ENCODE measurements at places on chromosomes 5 and 9.
A peak's percentile ranks its signal among the peaks of the same experiment; 100 is the strongest.

- no peak for DNase-seq
Observed at GRCh38 chr5:95803271-95804148, 19.0 kb downstream of the GLRX start.

- DNase-seq = peak; percentile 21
Observed at GRCh38 chr5:1793301-1793740, 6.3 kb downstream of the MRPL36 start.

GRCh38 chr5:81408496-81408895 lies 14.6 kb upstream of the ACOT12 start:
- no peak for DNase-seq

DNA sequence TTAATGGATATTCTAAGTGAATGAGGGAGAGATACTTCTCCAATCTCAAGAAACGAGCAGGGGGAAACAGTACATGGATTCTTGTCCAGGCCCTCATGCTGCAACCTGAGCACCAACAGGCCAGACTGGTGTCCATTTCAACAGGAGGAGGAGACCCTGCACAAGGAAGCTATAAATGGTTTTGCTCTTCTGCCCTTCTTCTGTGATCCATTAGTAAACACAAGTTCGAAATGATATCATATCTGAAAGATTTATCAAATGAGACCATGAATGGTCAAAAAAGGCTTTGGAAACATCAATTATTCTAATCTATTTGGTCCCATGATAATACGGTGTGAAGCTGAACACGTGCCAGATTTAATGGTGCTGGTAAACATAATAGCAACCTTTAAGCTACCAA lies 109.8 kb downstream of the NR6A1 start:
- DNase-seq = no peak

GRCh38 chr9:6896562-6896961 lies 138.8 kb downstream of the KDM4C start:
- peak; percentile 13 for DNase-seq

DNA sequence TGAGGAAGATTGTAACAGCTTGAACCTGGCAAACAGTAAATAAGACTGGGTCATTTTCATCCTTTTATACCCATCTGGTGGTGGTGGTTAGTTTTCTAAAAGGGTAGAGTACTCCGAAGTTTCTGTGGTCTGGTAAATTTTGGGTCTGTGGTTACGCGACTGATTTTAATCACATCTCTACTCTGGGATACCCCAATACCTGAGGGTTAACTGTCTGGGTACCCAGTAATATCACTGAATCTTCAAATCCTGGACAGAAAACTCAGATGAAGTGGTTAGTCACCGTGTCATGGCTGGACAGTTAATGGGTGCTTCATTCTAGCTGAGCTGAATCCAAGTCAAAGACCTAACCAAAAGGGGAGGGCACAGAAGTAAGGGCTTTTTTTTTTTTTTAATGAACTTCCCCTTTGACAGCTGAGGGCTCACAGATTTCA lies 474.2 kb downstream of the GADD45G start:
- DNase-seq = no peak

DNA sequence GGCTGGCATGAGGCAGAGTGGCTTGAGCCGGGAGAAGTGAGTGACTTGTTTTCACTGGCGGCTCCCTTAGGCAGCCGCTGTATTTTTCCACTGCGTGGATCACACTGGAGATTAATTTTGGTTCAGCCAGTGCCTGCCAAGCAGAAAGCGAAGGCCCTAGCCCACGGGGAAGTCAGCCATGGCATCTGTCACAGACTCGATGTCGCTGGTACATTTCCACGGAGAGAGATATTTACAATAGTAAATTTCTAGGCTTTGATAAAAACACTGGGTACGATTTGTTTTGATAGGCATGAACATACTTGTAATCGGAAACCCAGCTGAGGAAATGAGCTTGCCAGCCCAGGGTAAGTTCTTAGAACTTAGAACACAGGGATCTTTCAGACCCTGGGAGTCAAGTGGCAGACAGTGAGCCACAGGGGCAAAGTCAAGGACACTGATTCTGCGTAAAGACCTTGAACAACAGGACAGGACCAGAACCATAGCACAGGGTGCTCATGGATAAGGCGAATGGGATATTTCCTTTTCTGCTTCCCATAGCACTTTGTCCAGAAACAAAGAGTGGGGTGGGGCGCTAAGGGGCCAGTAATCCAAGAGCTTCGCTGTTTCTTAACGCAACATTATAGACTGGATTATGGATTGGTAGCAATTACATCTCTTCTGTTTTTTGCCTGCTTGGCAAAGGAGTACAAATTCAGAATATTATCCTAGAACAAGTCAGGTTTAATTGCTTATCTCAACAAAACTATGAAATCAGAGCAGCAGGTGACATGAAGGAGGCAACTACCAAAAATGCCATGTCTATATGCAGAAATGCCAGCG lies 4.5 kb downstream of the DUSP1 start:
- DNase-seq = peak; percentile 92

Data from fibroblast of pulmonary artery (primary cell).